GOT3 (cell line): ENCODE measurements at places on chromosomes 13 and 19.

GRCh38 chr13:50928102-50928501 is 18.5 kb downstream of the RNASEH2B start:
- DNase-seq, result no peak

DNA sequence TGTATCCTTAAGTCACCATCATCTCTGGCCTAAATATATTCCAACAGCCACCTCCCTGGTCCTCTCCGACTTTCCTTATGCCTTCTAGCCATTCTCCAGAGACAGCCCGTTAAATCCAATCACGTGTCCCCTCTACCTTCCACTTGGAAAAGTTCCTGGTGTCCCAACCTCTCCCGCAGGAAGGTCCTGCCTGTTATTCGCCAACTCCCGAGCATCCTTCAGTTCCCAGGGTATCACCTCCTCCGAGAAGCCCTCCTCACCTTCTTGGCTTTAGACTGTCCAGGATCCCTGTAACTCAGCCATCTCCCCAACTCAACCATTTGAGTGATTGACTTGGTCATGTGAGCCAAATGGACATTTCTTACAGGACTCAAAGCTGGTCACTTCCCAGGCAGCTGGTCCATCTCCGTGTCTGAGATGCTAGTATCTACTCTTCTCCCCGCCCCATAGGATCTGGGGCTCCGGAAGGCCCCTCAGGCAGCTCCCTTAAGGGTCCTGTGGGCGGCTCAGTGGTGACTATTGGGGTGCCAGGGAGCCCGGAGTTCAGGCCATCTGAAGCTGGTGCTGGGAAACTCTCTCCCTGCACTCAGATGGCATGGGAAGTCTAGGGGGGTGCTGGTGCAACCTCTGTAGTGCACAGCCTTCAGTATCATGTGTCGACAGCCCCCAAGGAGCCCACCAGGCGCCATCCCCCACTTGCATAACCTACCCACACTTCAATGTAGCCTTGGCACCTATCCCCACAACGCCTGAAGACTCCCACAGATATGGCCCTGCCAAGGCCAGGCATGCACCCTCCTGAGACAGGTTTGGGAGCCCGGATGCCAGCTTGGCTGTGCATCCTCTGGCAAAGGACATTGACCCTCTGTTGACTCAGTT is 27.9 kb upstream of the NANOS3 start:
- no peak for DNase-seq

GRCh38 chr13:44575741-44576350 is at the start of gene TSC22D1:
Gene TSC22D1, minus strand, starts transcription at chr13:44576330. Its CDS starts 256 bp downstream, at chr13:44576074.
- DNase-seq, result no peak

- no peak for DNase-seq
Measured at GRCh38 chr19:6074709-6075403, 35.4 kb downstream of the RFX2 start.

DNA sequence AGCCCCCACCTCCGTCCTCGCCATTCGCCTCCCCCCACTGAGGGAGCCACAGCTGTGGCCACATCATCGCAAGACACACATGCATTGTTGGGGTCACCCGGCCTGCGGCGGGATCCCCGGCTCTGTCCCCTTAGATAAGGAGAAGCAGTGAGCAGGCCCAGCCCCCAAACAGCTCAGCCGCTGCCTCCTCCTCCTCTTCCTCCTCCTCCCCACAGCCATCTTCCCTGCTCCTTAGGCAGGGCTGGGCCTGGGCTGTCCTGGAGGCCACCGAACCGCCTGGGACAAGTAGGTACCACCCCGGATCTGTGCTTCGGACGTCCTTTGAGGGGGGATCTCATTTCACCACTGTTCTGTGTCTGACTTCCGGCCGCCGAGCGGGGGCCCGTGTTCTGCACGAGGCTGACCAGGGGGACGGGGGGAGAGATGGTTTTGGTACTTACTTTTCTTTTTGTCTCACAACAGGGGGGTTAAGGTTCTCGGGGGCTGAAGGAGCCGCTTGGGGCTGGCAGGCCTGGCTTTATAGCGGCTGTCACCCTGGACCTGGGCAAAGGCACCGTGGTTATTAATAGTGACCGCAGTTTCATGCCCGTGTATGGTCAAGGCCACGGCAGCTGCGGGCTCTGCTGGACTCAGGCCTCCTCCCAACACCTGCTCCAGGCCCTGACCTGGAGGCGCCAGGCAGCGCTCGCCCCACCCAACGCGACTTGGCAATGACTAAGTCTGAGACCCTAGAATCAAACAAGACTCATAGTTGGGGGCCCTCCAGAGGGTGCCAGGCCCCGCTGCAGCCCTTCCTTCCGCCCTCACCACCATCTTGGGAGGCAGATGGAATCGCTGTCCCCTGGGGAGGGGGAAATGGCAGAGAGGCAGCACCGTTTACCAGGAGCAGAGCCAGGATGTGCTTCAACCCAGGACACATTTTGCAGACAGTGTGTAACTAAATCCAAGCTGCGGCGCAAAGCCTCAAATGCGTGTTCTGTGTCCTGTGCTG is 18.3 kb downstream of the NMRK2 start:
- DNase-seq, result no peak

- no peak for DNase-seq
Measured at GRCh38 chr13:85997587-85997986, 198.4 kb upstream of the SLITRK6 start.

DNA sequence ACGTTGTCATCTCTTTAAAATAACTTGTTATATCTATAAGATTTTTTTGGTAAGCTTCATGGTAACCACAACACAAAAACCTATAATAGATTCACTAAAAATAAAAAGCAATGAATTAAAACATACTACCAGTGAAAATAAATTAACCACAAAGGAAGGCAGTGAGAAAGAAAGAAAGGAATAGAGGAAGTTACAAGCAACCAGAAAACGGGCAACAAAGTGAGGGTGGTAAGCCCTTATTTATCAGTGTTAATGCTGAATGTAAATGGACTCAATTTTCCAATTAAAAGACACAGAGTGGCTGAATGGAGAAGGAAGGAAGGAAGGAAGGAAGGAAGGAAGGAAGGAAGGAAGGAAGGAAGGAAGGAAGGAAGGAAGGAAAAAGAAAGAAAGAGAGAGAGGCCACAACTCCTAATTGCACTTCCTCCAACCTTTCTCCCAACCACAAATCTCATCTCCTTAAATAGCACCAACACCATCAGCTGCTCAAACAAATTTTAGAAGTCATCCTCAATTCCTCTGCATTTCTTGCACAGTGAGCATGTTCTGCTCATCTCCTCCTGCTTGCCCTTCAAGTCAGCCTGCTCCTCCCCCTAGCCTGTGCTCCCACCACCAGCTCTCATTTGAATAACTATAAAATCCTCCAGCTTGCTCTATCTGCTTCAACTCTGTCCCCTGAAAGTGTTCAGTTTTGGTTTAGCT is 48.6 kb downstream of the CCNA1 start:
- DNase-seq, result no peak
